ENCODE measurements at places on chromosomes 5 and 9.

GRCh38 chr5:154631141-154631540 is 124.0 kb upstream of the LARP1 start:
- no peak for DNase-seq

DNA sequence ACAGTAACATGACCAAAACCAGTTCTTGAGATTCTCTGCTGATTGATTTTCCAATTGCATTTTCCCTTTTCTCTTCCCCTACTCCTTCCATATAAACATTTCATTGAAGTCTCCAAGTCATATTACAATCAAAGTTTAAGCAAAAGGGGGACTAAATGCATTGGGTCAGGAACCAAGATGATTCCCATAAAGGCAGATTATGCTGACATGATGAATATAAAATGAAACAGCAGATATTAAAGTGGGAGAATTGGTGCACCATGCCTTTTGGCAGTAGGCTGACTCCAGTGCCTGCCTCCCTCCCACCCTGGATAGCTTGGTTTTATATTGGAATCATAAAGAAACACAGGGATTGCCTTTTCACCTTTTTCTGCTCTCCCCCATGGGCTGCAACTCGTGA is 118.4 kb downstream of the ASTN2 start:
- no peak for DNase-seq

- DNase-seq: no peak
Observed at GRCh38 chr9:21002040-21002439, 29.4 kb downstream of the HACD4 start.

DNA sequence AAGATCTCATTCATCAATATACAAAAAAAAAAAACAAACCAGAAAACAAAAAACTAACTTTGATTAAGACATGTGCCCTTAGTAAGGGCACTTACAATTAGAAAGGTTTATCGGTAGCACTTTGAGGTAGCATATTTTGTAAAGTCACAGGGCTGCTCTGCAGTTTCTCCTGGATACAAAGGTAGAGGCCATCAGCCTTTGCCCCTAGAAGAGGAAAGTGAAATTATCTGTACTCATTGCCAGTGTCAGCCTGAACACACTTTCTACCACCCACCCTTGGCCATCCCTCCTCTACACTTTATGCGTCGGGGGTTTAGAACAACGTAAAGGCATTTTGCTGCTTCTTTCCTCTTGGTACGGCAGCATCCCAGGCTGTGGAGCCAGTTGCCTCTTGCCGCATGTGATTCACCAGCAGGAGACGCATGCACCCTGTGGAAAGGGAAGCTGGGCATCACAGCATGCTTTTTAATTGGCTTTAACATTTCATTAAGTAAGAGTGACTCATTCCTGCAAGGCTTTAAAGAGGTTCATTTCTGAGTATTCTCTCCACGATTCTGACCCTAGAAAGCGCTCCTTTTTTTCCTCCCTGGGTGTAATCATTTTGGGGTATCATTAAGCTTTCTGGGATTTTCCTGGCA is 84.6 kb downstream of the CEMIP2 start:
- DNase-seq: no peak

- no peak for DNase-seq
Observed at GRCh38 chr9:16221366-16221765, 649.1 kb downstream of the BNC2 start.

DNA sequence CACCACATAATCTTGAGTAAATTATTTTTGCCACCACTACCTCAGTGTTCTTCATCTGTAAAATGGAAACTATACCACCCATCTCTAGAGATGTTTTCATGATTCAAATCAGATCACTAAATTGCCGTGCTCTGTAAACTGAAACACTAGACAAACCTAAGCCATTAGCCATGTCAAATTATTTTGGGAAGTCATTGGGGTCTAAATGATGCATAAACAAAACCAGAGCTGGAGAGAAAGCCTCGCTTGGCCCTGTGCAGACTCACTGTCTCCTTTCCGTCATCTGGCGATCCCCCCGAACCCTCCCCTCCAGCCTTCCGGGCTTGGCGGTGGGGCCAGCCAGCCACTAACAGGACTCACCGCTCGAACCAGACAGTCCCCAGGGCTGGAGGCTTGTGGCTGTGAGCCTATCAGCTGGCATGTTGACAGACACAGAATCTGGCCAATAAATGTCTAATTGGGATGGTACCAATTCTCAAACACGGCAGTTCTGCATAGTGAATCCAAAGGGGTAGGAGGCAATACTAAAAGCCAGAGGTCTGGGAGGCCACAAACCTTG is 256.5 kb downstream of the SEC61B start:
- no peak for DNase-seq

DNA sequence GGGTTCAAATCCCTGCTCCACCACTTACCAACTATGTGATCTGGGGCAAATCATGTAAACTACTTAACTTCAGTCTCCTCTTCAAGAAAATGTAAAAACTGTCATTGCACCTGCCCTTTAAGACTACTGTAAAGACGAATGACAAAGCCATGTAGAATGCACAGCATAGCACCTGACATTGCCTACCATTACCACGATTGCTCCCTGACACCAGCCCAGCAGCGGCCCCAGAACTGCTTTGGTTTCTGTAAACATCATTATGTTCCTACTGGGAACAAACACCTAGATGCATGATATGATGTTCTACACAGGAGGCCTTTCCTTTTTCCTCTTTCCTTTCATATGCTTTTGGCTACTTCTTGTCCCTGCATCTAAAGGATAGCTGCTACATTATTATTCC is 23.1 kb upstream of the PLPP6 start:
- no peak for DNase-seq

- DNase-seq: no peak
Observed at GRCh38 chr5:68367287-68367686, 151.7 kb downstream of the PIK3R1 start.

GRCh38 chr9:138078846-138079245 is 201.3 kb downstream of the CACNA1B start:
- DNase-seq: no peak

DNA sequence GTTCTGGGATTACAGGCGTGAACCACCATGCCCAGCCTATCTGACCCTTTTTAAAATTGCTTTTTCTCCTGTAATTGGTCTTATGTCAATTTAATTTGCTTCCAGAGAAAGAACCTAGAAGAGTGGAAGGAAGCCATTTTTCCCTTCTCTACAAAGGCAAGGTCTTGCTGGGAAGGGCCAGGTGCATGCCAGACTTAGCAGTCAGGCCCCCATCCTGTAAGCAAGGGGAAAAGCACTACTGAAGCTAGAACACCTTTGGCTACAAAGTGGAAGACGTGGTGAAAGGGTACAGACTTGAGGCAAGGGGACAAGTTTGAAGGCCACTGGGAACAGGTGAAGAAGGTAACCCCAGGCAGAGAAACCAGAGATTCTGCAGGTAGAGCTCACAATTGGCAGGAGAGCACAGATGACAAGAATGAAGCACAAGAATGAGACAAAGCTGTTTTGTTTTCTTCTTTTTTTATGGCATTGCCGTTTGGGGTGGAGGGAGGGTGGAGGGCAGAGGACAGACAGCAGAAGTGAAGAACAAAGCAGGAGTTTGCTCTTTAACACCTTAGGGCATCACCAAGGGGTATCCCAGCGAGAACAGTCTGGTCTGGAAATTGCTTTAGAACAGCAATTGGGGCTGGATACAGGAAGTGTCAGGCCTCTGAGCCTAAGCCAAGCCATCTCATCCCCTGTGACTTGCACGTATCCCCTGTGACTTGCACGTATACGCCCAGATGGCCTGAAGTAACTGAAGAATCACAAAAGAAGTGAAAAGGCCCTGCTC is 72.9 kb downstream of the SERINC5 start:
- DNase-seq: no peak

- no peak for DNase-seq
Observed at GRCh38 chr9:2359891-2360471, 261.6 kb upstream of the VLDLR start.

GRCh38 chr5:72244862-72245371 is 75.1 kb downstream of the MRPS27 start:
- DNase-seq: no peak

DNA sequence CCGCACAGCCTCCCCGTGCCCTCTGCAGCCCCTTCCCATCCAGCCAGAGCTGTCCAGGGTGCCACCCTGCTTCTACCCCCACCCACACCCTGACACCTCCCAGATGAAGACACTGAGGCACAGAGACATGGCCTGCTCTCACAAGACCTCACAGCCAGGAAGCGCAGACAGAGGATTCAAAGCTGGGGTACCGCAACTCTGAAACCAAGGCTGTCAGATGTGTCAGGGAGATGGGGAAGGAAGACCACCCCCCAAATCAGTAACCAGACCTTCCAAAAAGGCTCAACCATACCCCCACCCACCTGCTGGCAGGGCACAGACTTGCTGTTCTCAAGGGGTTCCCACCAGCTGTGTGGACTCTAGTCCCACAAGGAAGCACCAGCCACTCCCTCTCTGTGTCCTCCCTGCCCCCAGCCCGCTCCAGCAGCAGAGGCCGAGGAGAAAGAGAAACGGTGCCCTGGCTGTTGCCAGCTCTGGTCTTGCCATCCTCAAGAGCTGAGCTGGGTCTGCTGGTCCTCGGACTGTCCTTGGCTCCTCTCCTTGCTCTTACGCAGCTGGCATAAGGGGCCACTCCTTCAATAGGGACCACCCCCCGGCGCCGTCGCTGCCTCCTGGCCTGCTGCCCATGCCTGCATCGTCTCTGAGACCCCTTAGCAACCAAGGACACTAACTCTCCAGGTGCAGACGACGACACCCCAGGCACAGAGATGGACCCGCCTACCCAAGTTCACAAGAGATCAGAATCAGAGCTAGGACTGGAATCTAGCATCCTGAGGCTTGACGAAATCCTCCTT is 699 bp downstream of the AKNA start:
- no peak for DNase-seq

DNA sequence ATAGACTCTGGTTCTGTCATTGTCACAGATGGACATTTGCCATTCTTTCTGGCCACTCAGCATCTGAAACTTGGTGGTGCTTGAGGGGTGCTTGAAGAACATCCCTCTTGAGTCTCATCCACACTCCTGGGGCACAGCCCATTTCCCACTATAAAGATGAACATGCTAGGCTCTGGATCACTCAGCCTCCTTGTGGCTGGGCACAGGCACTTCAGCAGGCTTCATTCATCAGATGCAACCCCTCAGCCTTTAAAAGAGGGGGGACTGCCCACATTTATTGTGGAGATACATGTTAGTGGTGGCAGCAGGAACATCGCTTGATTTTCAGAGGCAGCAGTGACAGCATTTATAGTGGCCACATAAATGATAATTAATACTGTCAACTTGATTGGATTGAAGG is 124.7 kb upstream of the NIPBL start:
- no peak for DNase-seq

DNA sequence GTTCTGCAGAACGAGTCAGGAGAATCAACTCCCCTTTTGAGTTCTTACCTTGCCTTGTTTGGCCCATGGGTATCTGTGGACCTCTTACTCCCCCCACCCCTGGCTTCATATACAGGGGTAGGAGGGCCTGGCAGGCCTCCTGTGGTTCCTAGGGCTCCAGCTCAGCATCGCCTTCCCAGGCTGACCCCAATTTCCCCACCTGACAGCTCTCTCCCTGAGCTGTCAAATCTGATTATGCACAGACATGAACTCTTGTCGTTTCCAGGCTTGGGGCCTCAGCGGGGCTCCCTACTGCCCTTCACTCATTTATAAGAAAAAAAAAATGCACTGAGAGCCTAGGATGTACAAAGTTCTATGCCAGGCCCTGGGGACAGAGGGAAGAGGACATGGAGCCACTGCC is 67.9 kb downstream of the PTPN3 start:
- DNase-seq: no peak

DNA sequence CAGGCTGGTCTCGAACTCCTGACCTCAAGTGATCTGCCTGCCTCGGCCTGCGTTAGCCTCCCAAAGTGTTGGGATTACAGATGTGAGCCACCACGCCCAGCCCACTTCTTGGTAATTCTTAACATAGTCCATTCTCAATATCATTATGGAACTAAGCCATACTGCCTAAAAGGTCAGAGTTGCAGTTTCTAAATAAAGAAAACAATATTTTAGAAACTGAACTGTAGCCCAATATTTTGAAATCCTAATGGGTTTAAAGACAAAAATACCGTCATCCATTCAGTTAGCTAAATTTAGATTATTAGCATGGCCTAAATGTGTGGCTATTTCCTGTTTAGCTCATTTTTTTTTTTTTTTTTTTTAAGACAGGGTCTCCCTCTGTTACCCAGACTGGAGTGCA is 99.5 kb downstream of the USP20 start:
- no peak for DNase-seq

DNA sequence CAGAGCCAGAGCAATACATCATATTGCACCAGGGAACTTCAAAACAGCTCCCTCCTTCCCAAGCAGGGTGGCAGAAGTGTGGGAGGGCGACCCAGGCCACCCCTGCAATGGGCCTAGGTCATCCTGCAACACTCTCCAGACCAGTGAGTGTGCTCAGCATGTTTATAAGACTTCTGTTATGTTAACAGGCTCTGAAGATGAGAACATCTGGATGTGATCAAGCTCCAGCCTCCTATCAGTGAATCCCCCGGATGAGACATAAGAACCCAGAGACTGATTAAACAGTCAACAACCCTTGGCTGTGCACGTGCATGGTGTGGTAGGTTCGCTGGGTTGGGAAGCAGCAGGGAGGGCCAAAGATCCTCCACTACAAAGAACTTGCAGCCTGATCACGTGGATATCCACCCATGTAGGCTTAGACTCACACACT is 63.3 kb downstream of the ABCA1 start:
- no peak for DNase-seq

- DNase-seq: no peak
Observed at GRCh38 chr9:16645970-16646369, 224.5 kb downstream of the BNC2 start.

GRCh38 chr5:33170411-33170810 is 270.4 kb upstream of the TARS1 start:
- DNase-seq: no peak

DNA sequence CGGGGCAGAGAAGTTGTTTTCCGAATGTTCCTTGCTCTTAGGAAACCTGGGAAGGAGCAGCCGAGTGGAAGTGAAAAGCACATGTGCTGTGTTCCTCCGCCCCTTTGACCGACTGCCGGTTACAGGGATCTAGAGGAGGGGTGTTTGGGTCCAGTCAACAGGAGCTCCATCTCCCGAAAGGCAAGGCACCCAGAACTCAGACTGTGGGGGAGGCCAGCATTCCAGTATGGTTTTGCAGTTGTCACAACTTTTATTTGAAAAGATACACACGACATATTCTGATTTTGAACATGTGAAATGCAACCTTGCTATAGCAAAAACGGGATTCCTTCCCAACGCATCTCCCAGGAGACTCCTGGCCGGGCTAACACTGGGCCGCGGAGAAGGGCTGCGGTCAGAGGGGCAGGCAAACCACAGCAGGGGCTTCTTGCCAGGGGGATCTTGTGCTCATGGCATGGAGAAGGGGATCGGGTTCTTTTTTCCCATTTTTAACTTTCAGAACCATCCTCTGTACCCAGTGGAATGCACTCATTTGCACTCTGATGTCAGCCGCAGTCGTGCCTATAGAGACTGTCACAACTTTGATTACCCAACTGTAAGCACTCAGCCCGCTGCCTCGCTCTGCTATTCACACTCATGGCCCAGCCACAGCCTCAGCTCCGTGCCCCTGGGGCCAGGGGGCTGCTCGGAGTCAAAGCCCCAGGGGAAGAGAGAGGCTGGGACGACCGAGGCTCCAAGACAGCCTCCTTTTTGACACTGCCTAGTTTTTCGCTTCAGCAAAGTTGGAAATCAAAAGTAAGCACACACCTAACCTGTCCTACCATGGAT is 3.9 kb downstream of the QRFP start:
- DNase-seq: no peak

- no peak for DNase-seq
Observed at GRCh38 chr5:172868436-172868923, 34.4 kb downstream of the ERGIC1 start.

GRCh38 chr5:40680741-40681362 is 1.1 kb downstream of the PTGER4 start:
- no peak for DNase-seq

Data from NCI-H2081 treated with DMSO at 0.1 percent for 48 hours (cell line).